ENCODE measurements at places on chromosomes 5 and 9.
A peak's percentile ranks its signal among the peaks of the same experiment; 100 is the strongest.

GRCh38 chr5:172586125-172587060 is 54.7 kb upstream of the NEURL1B start:
- DNase-seq = no peak

GRCh38 chr5:180135128-180135955 is 63.8 kb upstream of the RNF130 start:
- peak; percentile 39 for DNase-seq

DNA sequence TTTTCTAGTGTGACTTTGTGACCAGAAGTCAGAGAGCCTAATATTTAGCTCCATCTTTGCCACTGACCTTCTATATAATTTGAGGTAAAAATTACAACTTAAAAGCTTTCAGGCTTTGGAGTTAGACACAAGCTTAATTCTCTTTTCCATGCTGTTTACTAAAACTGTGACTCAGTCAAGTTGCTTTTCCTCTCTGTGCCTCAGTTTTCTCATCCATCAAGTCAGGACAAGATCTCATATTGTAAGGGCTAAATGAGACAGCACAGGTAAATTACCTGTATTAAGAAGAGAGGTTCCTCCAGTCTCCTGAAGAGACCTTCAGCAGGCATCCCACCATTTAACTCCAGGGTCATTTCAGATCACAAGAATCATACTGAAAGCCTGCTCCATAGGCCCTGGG is 339.2 kb downstream of the ASTN2 start:
- DNase-seq = no peak

DNA sequence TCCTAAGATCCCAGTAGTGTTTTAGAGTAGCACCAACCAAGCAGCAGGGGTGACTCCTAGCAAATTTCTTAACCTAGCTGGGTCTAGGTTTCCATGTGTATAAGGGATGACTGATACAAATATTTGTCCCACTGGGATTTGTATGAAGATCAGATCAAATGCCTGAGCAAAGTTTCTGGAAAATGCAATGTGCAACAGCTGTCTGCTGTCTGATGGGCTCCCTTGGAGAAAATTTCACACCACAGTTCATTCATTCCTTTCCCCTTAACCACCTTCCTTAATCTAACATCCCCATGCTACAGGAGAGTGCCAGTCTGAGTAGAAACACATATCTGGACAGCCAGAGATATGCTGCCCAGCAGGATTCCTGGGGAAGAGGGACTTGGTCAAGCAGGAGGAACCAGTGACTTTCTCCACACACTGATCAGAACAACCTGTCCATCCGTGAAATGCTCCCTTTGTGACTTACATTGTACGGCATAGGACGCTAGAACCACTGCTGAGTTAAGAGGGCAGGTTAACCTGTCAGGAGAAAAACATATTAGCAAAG is 53.3 kb downstream of the PTPN3 start:
- DNase-seq = no peak

GRCh38 chr9:105070176-105070575 is 142.2 kb upstream of the ABCA1 start:
- no peak for DNase-seq

- peak; percentile 64 for DNase-seq
These were observed 23.3 kb downstream of the MCTP1 start for GRCh38 chr5:95261437-95262175.

- DNase-seq = no peak
These were observed 30.0 kb downstream of the RAPGEF1 start for GRCh38 chr9:131709771-131710431.

- DNase-seq = no peak
These were observed 172.8 kb upstream of the PLCXD3 start for GRCh38 chr5:41683181-41683580.

DNA sequence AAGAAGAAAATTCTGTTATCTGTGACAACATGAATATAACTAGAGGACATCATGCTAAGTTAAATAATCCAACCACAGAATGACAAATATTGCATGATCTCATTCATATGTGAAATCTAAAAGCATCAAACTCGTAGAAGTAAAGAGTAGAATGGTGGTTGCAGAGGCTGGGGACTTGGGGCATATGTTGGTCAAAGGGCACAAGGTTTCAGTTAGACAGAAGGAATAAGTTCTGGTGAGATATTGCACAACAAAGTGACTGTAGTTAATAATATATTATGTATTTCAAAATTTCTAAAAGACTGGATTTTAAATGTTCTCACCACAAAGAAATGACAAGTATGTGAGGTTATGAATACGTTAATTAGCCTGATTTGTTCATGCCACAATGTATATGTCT is 24.8 kb downstream of the GRIA1 start:
- no peak for DNase-seq

GRCh38 chr9:128191406-128192046 is at the start of gene CIZ1:
Gene CIZ1, minus strand, starts transcription at chr9:128191572. Its CDS starts 715 bp downstream, at chr9:128190857.
- peak; percentile 72 for DNase-seq

DNA sequence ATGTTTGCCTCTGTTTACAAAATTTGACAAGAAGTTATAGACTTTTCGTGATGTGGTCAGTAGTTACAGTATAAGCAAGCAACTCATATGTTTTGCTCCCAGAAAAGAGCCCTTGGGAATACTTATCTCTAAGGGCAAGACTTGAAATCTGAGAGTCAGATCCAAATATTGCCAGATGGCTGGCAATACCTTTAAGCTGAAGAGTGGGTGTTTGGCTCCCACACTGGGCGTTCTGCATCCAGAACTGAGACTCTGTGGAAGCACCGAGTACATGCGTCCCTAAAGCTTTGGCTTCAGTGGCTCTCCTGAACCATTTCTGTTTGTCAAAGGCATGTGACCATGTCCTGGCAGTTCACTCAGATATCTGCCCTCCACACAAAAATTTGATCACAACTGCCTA is 194.1 kb downstream of the DCP2 start:
- DNase-seq = no peak

DNA sequence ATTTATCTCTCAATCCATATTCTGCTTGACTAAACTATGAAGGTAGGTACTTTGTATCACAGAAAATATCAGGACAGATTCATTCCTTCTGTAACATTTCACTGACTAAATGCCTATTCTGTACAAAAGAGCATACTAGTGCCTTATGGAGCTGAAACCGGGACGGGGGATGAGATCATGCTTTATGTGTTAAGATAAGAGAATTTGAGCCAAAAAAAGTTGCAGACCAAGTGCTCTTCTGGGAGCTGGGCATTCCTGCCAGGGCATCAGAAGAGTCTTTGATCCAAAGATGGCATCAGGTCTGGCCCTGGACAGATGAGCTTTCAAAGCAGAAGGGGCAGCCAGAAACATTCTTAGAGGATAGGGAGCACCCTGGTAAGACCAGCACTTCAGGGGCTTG is 27.5 kb upstream of the GLIPR2 start:
- no peak for DNase-seq

GRCh38 chr9:77707383-77708063 is 59.4 kb upstream of the GNA14 start:
- DNase-seq = peak; percentile 2

DNA sequence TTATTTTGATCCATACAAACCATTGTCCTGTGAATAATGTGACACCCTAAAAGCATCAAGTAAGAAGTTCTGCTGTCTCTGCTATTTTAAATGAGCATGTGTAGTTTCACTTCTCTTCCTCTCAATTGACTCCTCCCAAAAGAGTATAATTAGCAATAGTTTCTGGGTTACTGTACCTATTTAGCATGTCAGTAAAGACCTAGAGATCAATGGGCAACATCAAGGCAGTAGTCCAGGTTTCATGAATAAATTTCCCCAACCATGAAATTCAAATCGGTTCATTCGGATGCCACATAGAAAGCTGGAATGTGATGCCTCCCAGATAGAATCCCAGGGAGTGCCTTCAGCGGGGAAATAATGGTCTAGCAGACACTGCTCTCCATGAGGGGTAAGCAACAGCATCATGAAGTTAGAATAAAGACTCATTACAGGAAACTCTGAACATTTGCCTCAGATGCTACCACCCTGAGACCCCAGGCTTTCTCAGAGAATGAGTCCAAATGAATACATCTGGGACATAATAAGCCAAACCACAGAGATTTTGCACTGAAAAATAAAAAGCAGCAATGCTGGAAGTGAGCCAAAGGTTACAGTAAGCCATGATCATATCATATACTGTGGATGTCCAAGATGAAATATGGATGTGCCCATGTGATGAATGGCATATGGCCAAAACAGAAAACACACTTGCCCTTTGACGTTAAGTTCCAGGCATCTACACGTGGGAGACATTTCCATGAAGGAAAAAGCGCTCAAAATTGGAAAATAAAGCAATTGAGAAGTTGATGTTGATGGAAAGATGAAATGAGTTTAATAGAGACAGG is 1107.0 kb upstream of the SEMA6A start:
- no peak for DNase-seq

- DNase-seq = no peak
These were observed 76.6 kb upstream of the TBCA start for GRCh38 chr5:77852514-77853352.

GRCh38 chr9:137300567-137301080 is 1.4 kb downstream of the NRARP start:
- DNase-seq = no peak

GRCh38 chr9:131478421-131478868 is 24.3 kb upstream of the POMT1 start:
- DNase-seq = no peak

GRCh38 chr5:37988454-37989046 is 148.7 kb upstream of the GDNF start:
- DNase-seq = no peak

DNA sequence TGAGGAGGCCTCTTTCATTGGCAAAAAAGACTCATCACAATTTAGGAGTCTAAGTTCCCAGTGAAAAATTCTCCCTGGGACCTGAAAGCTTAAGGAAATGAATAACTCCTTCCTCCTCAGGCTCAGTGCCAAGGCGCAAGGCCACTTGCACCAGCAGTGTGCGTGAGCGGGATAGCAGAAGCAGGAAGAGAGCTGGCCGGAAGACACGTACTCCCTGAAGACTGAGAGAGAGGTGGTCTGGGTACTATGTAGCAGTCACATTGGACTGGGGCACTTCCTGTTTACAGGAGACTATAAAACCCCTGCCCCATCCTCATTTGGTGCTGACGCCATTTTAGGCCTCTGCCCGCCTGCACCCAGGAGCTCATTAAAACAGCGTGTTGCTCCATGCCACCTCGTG is 66.3 kb upstream of the IL33 start:
- no peak for DNase-seq

GRCh38 chr9:20551236-20551635 is 71.1 kb downstream of the MLLT3 start:
- no peak for DNase-seq

DNA sequence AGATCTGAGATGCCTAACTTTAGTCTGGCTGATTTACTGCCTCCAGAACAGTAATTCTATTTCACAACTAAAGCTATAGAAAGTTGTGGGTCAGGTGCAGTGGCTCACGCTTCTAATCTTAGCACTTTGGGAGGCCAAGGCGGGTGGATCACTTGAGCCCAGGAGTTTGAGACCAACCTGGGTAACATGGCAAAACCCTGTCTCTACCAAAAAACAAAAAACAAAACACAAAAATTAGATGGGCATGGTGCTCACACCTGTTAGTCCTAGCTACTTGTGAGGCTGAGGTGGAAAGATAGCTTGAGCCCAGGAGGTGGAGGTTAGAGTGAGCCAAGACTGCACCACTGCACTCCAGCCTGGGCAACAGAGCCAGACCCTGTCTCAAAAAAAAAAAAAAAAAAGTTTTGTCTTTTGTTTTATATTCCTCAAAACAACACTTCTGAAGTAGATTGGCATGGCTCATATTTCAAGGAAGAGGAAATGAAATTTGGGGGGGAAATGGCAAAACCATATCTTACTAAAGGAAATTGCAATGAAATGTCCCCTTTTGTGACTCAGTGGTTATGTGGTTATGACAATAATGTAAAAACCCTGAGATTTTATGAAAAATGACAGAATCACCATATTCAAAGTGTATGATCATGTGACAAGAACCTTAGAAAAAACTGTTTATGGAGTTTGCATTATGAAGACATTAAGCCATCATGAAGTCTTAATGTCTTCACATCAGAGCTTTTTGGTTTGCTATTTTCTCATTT is 16.2 kb downstream of the FNBP1 start:
- no peak for DNase-seq

- no peak for DNase-seq
These were observed 25.9 kb downstream of the CSF1R start for GRCh38 chr5:150060471-150060870.

DNA sequence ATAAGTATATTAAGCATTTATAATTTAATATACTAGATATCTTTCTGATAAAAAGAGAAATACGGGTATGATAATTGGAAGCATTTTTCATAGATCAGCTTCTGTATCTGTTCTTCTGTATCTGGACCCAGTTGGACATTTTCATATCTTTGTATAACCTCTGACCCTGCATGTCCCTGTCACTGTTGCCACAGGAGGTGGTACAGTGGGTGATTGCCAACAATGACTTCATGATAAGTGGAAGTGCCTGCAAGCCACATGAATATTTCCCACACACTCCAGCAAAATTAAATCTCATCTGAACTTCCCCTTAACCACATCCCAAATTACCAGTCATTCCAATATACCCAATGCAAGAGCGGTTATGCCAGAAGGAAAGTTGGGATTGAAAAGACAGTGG is 376.4 kb downstream of the ARRDC3 start:
- no peak for DNase-seq

DNA sequence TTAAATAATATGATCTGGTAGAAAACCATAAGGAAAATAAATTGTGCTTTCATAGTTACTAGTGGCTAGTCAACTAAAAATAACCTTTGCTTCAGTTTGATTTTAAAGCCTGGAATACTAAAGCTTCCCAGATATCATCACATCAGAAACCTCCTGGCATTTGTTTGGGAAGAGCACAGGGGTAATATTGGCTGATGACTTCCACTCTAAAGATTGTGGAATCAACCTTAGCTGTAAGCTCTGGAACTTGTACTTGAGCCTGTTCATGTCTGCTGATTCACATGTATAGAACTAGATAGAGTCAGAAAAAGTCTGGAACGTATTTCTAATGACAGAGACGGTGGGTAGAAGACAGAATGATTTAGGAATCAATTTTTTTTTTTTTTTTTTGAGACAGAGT is 345.0 kb downstream of the CWC27 start:
- no peak for DNase-seq

DNA sequence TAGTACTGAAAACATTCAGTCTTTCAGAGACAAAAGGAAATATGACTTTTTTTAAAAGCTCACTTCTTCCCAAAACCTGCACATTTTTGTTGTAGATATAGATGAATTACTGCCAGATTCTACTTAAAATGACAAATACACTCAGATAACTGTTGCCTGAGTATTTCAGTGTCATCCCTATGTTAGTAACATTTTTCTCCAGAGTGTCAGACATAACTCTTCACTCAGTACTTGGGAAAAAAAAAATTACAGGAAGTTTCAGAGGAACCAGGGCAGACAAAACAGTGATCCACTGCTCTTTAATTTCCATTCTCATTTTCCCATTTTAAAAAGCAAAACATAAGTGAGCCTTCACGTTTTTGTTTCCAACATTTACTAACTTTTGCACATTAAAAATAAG is 79.3 kb upstream of the ITGA1 start:
- DNase-seq = no peak

GRCh38 chr5:138944527-138945322 is 69.6 kb upstream of the LRRTM2 start:
- no peak for DNase-seq

GRCh38 chr9:95508242-95508967 is 8.4 kb downstream of the PTCH1 start:
- no peak for DNase-seq
